Hematopoietic multipotent progenitor cell treated with erythropoietin and hydrocortisone succinate and interleukin-3 and kit ligand, for 17 days (in vitro differentiated cells): ENCODE measurements at places on chromosomes 2 and 18.

DNA sequence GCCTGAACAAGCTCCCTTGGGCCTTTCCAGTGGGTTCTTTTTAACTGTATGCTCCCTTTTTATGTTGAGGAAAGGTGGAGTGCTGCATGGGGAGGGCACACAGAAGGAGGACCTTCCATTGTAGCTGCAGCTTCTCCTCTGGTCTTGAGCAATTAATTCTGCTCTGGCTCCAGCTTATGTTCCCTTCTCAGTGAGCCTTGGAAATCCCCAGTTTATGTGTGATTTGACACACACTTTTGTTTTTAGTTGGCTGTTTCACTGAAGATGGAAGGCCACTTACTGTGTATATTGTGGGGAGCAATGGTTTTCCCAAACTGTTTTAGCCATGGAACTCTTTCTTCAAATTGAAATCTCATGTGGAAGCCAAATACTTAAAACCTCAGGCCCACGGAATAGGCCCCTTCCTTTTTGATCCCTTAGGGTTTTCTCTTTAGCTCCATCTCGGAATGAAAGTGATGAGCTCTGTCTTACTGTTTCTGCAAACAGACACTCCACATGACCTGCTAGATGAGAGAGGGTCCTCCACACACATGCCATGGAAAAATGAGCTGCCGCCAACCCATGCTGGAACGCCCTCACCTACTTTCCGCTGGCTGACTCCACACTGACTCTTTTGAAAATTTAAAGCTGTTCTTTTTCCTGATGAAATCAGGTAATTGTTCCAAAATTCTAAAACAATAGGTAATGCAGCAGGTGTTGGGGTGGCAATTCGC, 280.9 kb upstream of the SIX2 start:
- DNase-seq: no peak

DNA sequence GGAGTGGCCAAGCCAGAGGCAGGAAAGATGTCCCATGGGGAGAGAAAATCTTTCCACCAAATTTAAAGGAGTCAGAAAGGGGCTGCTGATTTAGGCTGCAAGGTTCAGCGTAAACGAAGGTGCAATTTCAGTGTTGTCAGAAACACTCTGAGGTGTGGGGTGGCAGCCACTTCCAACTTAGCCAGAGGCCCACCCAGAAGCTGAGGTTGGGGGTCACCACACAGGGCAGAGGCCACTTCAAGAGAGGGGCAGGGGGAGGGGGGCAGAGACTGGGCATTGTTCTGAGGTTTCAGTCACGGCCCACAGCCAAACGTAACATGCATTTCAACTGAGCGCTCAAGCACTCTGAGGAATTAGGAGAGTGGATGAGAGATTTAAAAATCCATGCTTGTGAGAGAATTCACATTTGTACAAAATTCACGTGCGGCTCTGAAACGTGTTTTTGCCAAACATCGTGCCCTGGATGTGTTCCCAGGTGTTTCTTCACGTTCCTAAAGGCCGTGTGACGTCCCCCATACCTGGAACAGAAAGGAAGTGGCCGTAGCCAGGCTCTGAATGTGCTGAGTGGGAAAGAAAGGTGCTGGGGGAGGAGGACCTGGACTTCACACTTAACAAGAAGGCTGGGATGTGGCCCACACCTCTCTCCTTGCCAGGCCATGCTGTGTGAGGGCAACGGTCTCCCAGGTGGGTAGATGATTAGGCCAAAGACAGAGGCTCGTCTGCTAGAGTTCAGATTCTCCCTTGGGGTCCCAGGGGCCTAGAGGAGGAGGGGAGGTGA, 19.5 kb upstream of the BOK start:
- no peak for DNase-seq

DNA sequence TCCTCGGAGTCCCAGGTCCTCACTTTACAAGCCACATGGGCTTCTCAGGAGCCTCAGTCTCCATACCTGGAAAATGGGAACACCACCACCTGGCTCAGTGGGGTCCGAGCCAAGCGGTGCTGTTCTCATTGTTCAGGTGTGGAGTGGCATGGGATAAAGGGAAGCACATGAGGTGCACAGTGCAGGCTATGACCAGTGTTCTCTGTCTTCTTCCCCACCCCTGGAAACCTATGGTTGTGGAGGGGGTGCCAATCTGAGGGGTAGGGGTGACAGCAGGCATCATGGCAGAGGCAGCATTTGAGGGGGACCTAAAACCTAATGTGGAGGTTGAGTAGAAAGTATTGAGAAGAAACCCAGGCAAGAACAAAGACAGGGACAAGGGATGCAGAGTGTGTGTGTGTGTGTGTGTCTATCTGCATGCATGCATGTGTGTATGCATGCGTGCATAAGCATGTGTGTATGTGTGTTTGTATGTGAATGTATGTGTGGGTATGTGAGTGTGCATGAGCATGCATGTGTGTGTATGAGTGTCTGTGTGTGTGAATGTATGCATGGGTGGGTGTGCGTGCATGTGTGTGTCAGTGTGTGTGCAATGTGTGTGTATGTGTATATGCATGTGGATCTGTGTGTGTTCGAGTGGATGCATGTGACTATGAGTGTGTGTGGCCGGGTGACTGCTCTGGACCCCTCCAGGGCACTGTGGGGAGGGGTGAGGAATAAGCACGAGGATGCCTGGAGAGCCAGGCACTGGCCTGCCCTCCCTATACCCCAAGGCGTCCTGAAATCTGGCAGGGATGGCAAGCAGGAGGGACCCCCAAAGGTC, 4.0 kb downstream of the KIF1A start:
- DNase-seq: no peak

GRCh38 chr2:223283329-223283728, 231.3 kb downstream of the KCNE4 start:
- DNase-seq: no peak

- DNase-seq: no peak
Measured at GRCh38 chr2:170314744-170315447, 136.9 kb downstream of the MYO3B start.

- no peak for DNase-seq
Measured at GRCh38 chr2:127382831-127383230, 4.9 kb downstream of the MAP3K2 start.
